ENCODE measurements at places on chromosomes 2 and 18.

- no peak for DNase-seq
These were observed 160.6 kb upstream of the CDH20 start for GRCh38 chr18:61172624-61173023.

DNA sequence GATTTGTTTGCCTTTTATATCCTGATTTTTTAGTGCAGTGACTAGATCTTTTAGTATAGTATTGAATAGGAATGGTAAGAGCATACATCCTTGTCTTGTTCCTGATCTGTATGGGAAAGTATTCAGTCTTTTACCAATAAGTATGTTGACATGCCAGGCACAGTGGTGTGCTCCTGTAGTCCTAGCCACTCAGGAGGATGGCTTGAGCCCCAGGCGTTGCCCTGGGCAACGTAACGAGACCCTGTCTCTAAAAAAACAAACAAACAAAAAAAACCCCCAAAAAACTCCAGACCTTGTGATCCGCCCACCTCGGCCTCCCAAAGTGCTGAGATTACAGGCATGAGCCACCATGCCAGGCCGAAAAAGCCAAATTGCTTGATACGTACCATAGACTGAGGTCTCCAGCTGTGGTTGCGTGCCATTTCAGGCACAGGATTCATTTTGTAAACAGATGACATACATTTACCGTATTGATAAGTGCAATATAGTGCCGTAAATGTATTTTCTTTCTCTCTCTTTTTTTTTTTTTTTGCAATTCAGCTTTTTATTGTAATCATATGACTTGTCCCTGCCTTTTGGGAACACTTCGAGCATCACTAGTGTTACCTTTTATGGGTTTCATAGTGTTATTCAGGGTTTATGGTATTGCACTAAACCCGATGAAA lies 18.5 kb downstream of the BIRC6 start:
- DNase-seq, result no peak

- DNase-seq, result no peak
These were observed 27.5 kb downstream of the PMAIP1 start for GRCh38 chr18:59927246-59927825.

DNA sequence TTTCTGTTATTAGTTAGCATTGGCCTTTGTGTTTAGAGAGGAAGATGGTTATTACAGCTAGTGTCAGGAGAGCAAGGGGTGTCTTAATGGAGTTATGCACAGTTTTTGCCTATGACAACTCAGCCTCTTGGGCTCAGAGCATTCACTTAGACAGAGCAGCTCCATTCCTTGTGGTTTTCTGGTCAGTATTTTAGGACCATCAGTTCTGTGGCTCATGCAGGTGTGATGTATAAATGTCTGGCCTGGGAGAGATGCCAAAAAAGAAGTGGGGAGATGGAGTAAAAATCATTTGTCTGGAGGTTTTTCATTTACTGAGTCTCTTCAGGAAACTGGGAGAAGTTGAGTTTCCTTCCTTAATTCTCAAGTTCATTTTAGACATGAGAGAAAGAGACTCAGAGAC lies 79.7 kb downstream of the PRKCE start:
- DNase-seq, result no peak

- no peak for DNase-seq
These were observed 89.3 kb upstream of the NCKAP5 start for GRCh38 chr2:133657591-133657990.

DNA sequence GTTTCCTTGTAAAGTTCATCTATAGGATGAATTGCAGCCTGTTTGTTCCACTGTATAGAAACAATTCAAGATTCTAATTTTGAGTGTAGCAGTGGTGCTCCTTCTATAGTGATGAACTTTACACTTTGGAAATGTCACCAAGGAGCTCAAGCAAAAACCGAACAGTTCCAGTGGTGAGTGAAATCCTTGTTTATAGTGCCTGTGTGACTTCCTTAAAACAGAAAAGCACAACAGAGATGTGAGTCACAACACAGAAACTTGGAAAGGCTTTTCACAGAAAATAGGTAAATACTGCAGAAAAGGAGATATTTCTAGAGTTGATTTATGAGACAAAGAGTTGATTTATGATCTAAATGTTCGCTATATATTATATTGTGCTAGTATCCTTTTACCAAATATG lies 482.0 kb downstream of the PTPRM start:
- no peak for DNase-seq

DNA sequence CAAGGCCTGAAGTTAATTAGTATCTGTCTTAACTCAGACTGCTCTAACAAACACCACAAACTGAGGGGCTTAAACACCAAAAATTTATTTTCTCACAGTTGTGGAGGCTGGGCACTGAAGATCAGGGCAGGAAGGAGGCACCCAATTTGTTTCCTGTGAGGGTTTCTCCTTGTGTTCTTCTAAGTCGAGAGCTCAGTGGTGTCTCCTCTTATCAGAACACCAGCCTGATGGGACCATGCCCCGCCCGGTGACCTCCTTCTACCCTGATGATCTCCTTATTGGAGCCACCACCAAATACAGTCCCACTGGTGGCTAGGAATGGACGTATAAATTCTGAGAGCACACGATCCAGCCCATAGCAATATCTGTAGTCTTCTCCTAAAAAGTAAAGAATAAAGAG lies 20.5 kb downstream of the TMEM18 start:
- no peak for DNase-seq

- DNase-seq, result no peak
These were observed 46.9 kb upstream of the CNOT11 start for GRCh38 chr2:101205521-101206479.

- DNase-seq, result no peak
These were observed 78.2 kb downstream of the CELF4 start for GRCh38 chr18:37487400-37487867.

- no peak for DNase-seq
These were observed 268.0 kb upstream of the PARD3B start for GRCh38 chr2:204277226-204277625.

GRCh38 chr2:185644828-185645227 lies 93.8 kb upstream of the FSIP2 start:
- DNase-seq, result no peak

- DNase-seq, result no peak
These were observed 13.4 kb downstream of the SERPINB7 start for GRCh38 chr18:63788447-63789096.

DNA sequence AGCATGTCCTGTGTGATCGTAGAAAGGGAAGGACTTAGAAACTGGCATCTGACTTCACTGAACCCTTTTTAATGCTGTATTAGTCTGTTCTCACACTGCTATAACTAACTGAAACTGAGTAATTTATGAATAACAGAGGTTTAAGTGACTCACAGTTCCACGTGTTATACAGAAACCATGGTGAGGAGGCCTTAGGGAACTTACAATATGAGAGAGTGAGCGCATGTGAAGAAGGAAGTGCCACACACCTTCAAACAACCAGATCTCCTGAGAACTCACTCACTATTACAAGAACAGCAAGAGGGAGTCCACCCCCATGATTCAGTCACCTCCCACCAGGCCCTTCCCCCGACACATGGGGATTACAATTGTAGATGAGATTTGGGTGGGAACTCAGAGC lies 811.3 kb downstream of the CPS1 start:
- no peak for DNase-seq

DNA sequence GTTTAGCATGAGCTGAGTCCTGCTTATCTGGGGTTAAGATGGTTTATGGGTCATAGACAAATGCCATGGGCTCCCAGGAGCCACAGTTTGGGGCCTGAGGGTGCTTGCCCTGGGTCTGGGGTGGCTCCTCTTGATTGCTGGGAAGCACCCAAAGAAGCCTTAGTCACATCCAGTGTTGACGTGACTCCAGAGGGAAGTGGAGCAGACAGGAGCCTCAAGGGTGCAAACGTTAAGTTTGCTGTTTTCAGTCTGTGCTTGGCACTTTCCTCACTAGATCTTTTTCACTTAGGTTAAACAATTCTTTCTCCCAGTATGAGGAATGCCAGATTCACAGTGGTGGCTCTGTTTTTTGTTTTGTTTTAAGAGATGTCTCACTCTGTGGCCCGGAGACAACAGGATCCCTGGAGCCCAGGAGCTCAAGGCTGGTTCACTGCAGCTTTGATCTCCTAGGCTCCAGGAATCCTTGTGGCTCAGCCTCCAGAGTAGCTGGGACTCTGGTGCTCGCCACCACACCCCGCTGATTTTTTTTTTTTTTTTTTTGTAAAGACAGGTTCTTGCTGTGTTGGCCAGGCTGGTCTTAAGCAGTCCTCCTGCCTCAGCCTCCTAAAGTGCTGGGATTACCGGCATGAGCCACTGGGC lies 251.3 kb downstream of the FAM210A start:
- no peak for DNase-seq

DNA sequence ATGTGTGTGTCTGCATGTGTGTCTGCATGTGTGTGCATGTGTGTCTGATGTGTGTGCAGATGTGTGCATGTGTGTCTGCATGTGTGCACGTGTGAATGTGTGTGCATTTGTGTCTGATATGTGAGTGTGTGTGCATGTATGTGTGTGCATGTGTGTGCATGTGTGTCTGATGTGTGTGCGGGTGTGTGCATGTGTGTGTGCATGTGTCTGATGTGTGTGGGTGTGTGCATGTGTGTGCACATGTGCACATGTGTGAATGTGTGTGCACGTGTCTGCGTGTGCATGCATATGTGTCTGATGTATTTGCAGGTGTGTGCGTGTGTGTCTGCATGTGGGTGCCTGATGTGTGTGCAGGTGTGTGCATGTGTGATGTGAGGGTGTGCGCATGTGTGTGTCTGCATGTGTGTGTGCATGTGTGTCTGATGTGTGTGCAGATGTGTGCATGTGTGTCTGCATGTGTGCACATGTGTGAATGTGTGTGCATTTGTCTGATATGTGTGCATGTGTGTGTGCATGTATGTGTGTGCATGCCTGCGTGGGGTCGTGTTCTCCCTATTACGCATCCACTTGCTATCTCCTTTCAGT lies 470.1 kb upstream of the HS6ST1 start:
- DNase-seq, result no peak

DNA sequence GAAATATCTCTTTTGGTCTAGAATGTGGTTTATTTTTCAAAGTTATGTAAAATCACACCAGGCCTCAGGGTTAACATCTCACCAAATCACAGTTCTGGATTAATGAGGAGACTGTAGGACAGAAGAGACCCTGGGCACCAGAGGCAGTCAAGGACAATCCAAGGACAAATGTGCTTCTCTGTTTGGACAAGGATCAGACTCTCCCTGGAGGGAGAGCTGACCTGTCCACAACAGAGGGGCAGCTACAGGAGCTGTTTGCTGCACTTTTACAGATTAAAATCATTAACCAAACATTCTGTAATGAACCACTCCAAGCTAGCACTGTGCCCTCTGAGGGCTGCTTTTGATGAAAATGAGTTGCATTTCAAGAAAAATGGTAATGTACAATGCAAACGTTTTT lies 690.6 kb upstream of the SLC8A1 start:
- DNase-seq, result no peak

DNA sequence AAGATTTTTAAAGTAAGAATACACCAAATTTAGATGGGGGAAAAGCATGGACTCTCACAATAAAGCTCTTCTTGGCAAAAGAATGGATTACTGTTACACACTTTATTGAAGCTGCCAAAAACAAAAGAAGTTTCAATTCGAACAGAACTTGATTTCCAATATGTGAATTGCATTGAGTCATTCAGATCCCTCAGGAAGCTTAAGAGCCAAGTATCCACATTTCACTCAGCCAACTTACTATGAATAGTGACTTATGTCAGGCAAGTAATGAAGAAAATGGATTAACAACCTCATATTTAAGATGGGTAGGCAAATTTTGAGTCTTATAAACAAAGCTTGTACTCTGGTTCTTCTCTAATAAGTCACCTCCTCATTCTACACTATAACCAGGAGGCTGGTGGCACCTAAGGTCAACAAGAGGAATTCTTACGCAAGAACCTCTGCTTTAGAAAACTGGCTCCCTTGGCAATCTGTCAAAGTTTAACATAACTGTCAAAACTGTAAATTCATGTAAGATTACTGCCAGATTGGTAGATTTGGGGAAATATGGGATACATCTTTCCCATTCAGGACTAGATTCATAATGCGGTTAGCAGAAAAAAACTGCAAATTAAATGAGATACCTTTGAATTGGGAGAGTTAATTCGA lies 6.0 kb downstream of the HADHA start:
- DNase-seq, result no peak

- no peak for DNase-seq
These were observed 2.9 kb downstream of the RND3 start for GRCh38 chr2:150484461-150485021.

DNA sequence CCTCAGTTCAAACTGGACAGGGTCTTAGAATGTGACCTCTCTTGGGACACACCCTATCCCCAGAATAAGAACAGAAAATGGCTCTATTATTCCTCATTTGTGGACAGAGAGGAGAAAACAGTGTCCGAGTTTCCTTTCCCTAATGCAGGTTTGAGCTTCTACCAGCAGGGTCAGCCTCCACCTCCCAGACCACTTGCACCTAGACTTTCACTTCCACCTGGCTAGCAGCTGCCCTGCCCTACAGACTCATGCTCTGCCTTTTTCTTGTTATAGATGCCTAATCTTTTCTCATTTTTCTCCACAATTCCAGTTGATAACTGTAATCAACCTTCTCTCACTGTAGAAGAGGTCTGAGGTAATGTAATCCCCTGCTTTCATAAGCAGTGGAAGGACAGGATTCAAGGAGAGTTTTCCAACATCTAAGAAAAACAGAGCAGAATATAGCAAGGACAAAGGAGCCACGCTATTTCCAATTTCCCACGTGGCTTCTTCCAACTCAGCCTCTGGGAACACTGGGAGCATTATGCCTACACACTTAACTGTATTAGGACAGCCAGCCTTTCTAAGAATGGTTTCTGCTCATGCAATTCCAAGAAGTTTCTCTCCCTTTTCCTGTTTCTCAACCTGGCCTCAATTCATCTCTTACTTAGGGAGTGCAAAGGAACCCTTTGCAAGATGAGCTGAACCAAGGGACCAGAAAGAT lies 239.8 kb downstream of the BCL11A start:
- no peak for DNase-seq

DNA sequence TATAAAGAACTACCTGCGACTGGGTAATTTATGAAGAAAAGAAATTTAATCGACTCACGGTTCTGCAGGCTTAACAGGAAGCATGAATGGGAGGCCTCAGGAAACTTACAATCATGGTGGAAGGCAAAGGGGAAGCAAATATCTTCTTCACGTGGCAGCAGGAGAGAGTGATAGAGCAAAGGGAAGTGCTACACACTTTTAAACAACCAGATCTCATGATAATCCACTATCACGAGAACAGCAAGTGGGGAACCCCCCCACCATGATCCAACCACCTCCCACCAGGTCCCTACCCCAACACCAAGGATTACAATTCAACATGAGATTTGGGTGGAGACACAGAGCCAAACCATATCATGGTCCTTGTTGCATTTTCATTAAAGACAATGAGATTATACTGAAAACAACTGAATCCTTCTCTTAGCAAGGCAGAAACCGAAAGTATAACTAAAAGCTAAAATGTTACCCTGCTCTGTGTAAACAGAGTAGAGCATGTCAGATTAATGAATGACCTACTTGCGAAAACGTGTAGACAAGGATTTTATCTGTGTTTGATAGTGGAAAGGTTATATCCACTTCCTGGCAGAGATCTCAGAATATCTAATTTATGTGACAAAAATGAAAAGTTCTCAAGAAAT lies 60.1 kb upstream of the RBBP8 start:
- DNase-seq, result no peak
